Naive thymus-derived CD8-positive, alpha-beta T cell (primary cell): ENCODE measurements at places on chromosomes 13 and 19.

GRCh38 chr13:30874561-30874960 lies 31.5 kb upstream of the MEDAG start:
- DNase-seq = no peak

- DNase-seq = no peak
Measured at GRCh38 chr13:28380319-28380718, 114.6 kb downstream of the FLT1 start.

GRCh38 chr19:48991873-48992580 lies 1.1 kb downstream of the GYS1 start:
- DNase-seq = no peak

- DNase-seq = no peak
Measured at GRCh38 chr19:31530781-31531180, 181.5 kb upstream of the TSHZ3 start.

- DNase-seq = no peak
Measured at GRCh38 chr19:18202397-18202777, 1.5 kb downstream of the RAB3A start.
